ENCODE measurements at places on chromosomes 6 and 20. TPM values are rescaled to one million over a fixed set of nuclear protein-coding genes. Genes with fewer than 3 reads are reported as not detected.

Gene RIPOR2
- total RNA-seq: 28.9 TPM

Gene ABHD16B
- 0.29 TPM for total RNA-seq

Gene GTF2H4
- 45.8 TPM for total RNA-seq

Gene CLPSL2
- not detected for total RNA-seq

Gene OR12D3
- not detected for total RNA-seq

Gene PTP4A1
- 74.7 TPM for total RNA-seq

Gene CTSZ
- total RNA-seq: 114 TPM

Gene POU5F1
- total RNA-seq: 0.86 TPM

Gene SLC22A1
- 0.35 TPM for total RNA-seq

Gene NR2E1
- not detected for total RNA-seq

Gene CALHM5
- not detected for total RNA-seq

Gene FILIP1
- not detected for total RNA-seq

Gene ADGRF4
- not detected for total RNA-seq

Gene PHF3
- total RNA-seq: 92.5 TPM

Gene TBXT
- total RNA-seq: 5.3 TPM

Gene E2F3
- 31.2 TPM for total RNA-seq

Gene SLC4A11
- 27.5 TPM for total RNA-seq

Gene CST3
- not detected for total RNA-seq

Gene MAK
- total RNA-seq: 0.10 TPM

Gene WFDC10B
- not detected for total RNA-seq

Gene LYRM4
- 34.3 TPM for total RNA-seq

Gene SLC32A1
- not detected for total RNA-seq

Gene PPP1R3G
- not detected for total RNA-seq

Gene WASF1
- 90.6 TPM for total RNA-seq

Gene PTCRA
- 0.91 TPM for total RNA-seq

Gene CCM2L
- 0.92 TPM for total RNA-seq

Gene HLA-DQA1
- total RNA-seq: 31.2 TPM

Gene STK4
- 150 TPM for total RNA-seq

Gene TCP11
- not detected for total RNA-seq

Gene C6orf141
- total RNA-seq: not detected

Gene KCNG1
- total RNA-seq: not detected

Gene RBM39
- 429 TPM for total RNA-seq

Gene GSS
- total RNA-seq: 78.7 TPM

Gene RSPH9
- total RNA-seq: not detected

Gene DEFB124
- not detected for total RNA-seq

Gene KCNQ5
- total RNA-seq: 25.8 TPM

Gene GPSM3
- 99.9 TPM for total RNA-seq

Gene RAET1L
- not detected for total RNA-seq

Gene SGK2
- total RNA-seq: 0.48 TPM

Gene BMP5
- total RNA-seq: not detected

Gene ULBP3
- total RNA-seq: 4.3 TPM

Gene MTCH1
- total RNA-seq: 72.5 TPM

Gene BHLHE23
- not detected for total RNA-seq

Gene PSORS1C2
- total RNA-seq: not detected

Gene ESR1
- not detected for total RNA-seq

Gene TMEM63B
- 10.0 TPM for total RNA-seq

Gene C20orf141
- not detected for total RNA-seq

Gene HTR1B
- not detected for total RNA-seq

Gene OR2H2
- not detected for total RNA-seq

Gene ADRM1
- 87.0 TPM for total RNA-seq

Gene RUNX2
- total RNA-seq: 0.27 TPM

Gene FAM83C
- total RNA-seq: not detected

Gene HCRTR2
- not detected for total RNA-seq

Gene ZNF311
- total RNA-seq: not detected

Gene LRRC1
- 6.6 TPM for total RNA-seq

Gene TMEM242
- total RNA-seq: 10.4 TPM
